Cardiac muscle cell (in vitro differentiated cells and primary cell): ENCODE measurements at places on chromosomes 16 and 17.

- no peak for DNase-seq
These were observed 75.0 kb downstream of the MGAT5B start for GRCh38 chr17:76943202-76943601.

DNA sequence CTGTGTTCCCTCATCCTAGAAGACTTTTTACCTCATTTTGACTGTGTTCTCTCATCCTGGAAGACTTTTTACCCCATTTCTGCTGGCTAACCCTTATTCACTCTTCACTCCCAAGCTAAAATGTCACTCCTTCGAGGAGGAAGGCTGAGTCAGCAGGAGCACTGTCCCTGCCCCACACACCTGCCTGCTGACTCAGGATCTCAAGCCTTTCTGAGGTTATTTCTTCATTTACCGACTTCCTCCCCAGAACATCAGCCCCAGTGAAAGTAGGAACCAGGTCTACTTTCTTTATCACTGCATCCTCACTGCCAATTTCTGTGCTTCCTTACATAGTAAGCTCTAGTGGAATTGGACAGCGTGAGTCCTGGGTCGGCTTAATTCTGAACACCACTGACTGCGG lies 220.6 kb downstream of the HS3ST4 start:
- DNase-seq: no peak

DNA sequence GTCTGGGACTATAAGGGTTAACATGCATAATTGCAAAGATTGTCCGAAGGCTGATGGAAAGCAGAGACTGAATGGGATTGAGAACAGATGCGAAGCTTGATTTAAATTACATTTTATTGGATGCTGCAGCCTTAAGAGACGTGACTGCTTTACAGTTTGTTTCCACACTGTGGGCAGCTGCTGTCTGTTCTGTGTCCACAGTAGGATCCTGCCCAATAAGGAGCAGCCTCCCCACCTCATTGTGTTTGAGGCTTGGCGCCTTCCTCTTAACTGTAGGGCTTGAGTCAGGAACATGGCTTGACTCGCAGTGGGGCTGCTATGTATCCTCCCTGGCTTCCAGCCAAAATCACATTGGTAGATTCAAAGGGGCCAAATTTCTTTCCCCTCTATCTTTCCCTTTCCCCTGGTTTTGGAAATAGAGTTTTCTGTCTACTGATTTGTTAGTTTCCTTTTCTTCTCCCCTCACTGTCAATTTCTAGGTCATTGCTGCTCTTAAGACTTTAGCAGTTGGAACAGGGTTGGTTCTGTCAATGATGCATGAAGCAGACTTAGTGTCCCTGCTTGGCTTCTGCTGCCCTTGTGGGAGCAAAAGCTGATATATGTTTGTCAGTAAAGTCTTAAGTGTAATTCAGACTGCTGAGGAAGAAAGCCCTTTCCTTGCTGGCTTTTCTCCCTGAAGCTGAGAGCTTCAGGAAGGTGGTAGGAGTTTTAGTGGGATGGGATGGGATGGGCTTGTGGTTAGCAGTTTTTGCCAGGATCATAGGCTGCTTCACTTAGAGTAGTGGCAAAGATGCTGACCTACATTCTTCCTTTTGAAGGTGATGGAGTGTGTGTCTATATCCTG lies 5.0 kb upstream of the RARA start:
- peak; percentile 84 for DNase-seq

DNA sequence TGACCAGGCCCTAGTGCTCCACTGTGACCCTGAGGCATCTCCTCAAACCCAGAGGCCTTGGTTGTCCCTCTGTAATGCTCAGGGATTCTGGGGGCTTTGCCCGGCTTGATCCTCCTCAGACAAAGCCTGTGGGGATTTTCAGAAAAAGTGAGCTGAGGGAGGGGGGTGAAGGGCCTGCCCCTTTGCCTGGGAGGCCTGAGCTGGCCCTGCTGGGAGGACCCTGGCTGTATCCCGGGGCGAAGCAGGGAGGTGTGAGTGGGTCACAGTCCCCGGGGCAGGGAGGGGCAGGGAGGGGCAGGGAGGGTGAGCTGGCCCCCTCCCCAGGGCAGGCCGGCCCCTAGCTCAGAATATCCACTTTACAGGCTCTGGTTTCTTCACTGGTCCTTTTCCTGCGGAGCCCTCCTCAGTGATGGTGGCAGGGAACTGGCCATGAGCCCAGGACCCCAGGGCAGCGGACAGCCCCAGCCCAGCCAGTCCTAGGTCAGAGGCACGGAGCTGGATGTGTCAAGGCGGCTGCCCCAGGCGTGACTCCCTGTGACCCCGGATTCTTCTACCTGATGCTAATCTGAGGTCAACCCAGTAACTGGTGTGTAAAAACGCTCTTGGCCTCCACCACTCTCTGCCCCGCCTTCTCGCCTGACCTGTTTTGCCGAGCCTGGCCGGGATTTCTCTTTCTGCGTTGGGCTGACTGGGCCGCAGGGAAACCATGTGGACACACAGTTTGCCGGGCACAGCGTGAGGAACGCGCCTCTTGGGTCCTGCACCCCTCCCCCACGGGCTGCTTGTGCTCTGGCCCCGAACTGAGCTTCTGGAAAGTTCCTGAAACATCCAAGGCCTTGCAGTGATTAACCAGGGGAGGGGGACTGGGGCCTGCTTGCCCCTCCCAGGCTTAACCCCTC lies 5.8 kb upstream of the FASN start:
- DNase-seq: peak; percentile 53

- no peak for DNase-seq
These were observed 98.0 kb upstream of the DYNLRB2 start for GRCh38 chr16:80442779-80443178.

DNA sequence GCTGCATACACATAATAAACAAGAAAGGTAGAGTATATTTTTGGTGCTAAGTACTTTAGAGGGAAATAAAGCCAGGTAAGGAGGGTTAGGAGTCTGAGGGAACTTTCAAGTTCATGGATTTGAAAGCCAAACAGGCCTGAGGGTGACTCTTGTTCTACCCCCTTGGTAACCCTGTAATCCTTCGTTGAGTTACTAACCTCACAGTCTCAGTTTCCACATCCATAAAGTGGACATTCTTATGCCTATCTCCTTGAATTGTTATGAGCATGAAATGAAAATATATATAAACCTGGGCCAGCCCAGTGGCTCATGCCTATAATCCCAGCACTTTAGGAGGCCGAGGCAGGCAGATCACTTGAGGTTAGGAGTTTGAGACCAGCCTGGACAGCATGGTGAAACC lies 22.4 kb downstream of the PECAM1 start:
- no peak for DNase-seq

DNA sequence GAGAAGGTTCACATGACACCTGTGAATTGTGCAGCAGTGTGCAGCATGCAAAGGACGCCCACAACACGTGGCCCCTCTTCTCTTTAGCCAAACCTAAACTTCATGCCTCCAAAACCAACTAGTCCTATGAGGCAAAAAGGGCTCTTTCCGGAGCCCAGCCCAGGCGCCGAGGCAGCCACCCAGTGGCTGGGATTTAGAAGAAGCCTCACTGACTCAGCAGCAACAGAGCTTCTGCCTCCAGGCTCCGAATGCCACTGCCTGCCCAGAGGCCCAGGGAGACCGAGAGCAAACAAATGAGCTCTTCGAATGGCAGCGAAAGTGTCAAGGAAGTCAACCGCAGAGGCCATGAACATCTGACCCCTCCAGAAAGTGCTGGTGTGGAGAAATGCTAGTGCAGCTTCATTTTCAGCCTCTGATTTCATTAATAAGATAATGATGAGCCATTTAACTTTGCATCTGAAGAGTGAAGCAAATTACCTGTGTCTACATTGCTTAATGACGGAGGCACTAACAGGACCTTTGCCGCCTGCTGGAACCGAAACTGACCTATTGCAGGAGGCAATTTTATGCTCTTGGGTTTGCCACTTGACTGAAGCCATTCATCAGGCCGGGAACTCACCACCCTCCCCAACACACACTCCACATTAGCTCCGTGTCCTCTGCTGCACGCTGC lies 157.7 kb upstream of the RPL38 start:
- DNase-seq: no peak

DNA sequence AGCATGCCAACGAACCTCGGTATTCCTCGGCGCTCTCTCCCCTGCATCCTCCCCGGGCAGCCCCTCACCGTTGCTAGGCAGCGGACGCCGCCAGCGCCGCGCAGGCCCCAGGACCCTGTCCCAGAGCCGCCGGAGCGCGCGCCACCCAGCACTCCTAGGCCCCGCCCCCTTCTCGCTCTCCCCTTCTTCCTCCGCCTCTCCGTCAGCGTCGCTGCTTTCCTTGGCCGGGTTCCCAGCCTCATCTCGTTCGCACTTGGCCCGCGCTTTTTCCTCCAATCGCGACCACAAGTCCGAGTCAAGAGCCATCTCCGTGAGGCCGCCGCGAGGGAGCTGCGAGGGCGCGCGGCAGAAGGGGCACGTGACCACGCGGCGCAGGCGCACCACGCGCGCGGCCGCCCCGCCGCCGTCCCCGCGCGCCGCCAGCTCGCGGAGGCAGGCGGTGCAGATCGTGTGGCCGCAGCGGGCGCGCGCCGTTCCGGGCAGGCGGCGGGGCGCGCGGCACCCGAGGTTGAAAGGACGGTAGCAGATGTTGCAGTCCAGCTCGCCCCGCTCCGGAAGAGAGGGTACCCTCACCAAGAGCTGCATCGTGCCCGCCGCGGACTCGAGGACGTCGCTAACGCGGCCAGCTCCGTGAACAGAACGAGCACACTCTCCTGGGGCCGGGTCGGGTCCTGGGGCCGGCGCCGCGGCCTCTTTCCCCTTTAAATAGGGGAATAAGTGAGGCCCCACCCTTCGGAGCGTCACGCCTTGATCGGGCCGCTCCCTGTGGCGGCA lies at the start of gene RNF227:
TSS of gene RNF227 (minus strand) at position 679 of the 774 bp plus-strand sequence. CDS start at position 585, 94 bp downstream.
- DNase-seq: peak; percentile 99

- no peak for DNase-seq
These were observed 417.1 kb downstream of the XYLT1 start for GRCh38 chr16:17053536-17054160.

DNA sequence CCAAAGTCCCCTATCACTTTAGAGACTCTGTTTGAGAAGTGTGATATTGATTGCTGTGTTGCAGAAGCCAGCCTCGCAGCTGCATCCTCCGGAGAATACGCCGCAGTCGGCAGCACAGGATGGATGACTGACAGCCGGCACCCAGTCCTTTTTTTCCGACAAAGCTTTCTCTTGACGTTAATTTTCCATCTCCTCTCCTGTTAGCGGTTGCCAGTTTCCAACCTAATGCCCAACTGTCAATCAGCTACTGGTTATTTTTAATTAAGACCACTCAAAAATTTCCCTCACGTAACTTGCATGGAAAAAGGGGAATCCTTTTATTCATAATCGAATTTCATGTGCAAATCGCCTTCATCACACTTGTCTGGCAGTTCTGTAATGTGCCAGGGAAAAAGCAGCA lies 953.9 kb downstream of the CDH11 start:
- DNase-seq: no peak

- DNase-seq: no peak
These were observed 258.2 kb downstream of the PARN start for GRCh38 chr16:14371778-14372431.

GRCh38 chr17:46154151-46154816 lies 38.9 kb downstream of the KANSL1 start:
- no peak for DNase-seq

- DNase-seq: no peak
These were observed 99.9 kb upstream of the CCL2 start for GRCh38 chr17:34154961-34155730.

DNA sequence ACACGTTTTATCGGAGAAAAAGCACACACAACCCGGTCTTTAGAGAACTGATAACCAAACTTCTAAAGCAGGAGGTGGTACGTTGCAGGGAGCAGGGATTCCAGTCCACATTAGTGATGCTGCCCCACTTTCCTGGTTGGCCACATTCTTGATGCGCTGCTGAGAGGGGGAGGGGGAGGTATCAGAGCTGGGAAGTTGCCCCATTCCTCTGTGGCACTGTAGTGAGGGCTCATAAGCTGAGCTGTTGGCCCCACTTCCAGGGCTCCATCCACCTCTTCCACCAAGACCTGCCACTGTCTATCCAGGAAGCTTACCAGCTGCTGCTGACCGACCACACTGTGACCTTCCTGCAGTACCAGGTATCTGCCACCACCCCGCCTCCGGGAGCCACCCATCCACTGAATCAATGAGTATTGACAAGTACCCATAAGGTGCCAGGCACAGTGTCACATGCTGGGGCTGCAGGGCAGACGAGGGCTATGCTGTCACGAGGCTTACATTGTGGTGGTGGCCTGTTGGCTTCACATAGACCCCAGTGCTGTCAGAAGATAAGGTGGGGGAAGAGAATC lies 1.1 kb downstream of the TSEN54 start:
- no peak for DNase-seq

DNA sequence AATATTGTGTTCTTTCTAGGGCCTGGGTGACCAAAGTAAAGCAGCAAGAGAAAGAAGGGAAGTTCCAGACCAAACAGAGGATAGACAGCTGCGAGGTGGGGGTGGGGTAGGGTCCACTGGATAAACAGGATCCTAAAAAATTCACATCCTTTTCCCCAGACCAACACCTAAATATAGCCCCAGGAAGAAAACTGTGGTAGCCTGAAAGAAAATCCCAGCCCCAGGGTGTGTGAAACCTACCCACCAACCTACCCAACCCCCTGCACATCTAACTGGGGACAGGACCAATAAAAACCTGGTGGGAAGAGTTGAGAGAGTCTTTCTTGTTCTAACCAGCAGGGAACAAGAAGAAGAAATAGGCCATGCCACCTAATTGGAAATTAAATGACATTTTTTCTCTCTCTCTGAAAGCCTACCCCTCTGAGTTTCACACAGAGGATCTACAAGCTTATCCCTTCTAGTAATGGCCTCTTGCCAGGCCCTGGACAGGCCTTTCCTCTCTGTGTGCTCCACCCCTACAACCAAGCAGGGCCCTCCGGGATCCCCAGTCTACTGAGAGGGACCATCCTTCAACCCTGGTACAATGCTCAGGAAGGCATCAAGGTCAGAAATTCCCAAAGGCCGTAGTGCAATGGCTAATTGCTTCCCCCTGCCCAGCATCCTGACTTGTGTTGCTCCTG lies 12.0 kb downstream of the MYO18A start:
- peak; percentile 50 for DNase-seq

- no peak for DNase-seq
These were observed 1.7 kb downstream of the SMARCE1 start for GRCh38 chr17:40645943-40646342.

- DNase-seq: no peak
These were observed 24.7 kb downstream of the NTAN1 start for GRCh38 chr16:15031179-15031578.

DNA sequence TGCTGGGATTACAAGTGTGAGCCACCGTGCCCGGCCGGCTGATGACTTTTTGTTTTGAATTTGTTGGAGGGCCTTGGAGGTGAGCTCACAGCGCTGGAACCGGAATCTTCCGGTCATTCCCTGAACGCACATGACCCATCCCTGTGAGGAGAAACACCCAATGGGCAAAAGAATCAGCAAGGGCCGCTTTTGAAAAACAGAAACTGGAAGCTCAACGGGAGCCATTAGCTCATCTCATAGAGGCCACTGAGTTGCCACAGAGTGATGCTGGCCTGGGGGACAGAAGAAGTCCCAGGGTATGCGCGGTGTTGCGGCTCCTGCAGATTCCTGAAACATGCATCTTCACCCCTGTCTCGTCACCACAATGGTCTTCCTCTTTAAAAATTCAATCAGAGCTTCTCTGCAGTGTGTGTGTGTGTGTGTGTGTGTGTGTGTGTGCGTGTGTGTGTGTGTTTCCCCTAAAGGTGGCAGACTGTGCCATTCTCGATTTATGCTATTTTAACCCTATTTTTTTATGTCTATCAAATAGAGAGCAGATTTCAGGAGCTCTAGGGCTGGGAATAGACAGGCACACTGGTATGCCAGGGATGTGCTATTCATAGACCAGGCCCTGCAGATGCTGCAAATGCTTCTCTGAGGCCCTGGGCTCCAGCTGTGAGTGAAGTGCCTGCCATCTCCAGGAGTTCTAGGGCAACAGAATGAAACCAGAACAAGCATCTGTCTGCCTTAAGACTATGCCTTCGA lies 68.3 kb downstream of the MARCHF10 start:
- no peak for DNase-seq

GRCh38 chr17:3667366-3668278 lies 756 bp downstream of the TAX1BP3 start:
- peak; percentile 91 for DNase-seq
